ENCODE measurements at places on chromosomes 2 and 18.

GRCh38 chr2:16125614-16126516 lies 185.5 kb downstream of the MYCN start:
- DNase-seq: no peak

GRCh38 chr2:226215902-226216503 lies 583.6 kb downstream of the IRS1 start:
- peak; percentile 8 for DNase-seq

GRCh38 chr2:131056204-131056931 lies 36.9 kb downstream of the FAM168B start:
- DNase-seq: no peak

GRCh38 chr2:25371253-25372241 lies 29.8 kb upstream of the DNMT3A start:
- no peak for DNase-seq
